ENCODE measurements at places on chromosomes 1 and 21.

GRCh38 chr1:48194801-48195200, 27.7 kb upstream of the SLC5A9 start:
- DNase-seq = no peak

- DNase-seq = no peak
Measured at GRCh38 chr1:64915381-64916274, 50.7 kb downstream of the JAK1 start.

DNA sequence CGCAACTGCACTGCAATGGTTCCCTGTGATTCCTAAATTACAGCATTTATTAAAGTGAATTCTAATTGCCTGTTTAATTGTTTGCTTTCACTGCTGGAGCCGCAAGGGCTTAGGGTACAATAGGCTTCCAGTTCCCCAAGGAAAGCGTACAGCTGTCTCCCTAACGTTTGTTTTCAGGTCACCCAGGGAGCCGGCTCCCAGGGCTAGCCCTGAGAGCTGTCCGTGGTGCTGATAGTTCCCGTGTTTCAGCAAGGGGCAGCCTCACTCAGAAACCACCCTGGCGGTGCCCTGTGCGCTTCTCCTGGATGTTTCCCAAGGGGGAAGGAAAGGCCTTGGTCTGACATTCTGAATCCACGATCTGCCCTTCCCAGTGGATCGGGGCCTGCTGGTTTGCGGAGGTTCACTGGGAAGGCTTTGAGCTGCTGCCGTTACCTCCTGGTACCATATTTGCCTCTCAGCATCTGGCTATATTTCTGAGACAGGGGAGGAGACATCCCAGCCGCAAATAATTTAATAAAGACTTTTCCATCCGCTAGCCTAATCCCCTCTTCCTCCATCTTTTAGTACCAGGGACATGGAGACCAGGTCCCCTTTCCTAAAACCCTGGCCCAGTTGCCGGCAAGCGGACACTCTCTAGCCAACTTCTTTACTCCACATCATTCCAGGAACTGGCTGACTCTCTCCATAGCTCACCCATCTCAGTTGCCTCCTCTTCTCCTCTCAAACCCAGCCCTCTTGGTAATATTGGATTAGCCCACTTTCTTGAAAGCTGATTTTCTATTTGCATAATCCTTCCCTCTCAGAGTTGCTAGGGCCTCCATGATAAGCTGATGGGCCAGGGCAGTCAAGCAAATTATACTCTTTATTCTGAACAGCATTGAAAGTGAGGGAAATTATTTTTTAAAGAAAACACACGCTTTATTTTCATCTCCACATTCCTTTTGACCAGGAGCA, 149.0 kb downstream of the IGSF21 start:
- no peak for DNase-seq

- DNase-seq = no peak
Measured at GRCh38 chr1:43881415-43881814, 52.2 kb upstream of the ARTN start.

DNA sequence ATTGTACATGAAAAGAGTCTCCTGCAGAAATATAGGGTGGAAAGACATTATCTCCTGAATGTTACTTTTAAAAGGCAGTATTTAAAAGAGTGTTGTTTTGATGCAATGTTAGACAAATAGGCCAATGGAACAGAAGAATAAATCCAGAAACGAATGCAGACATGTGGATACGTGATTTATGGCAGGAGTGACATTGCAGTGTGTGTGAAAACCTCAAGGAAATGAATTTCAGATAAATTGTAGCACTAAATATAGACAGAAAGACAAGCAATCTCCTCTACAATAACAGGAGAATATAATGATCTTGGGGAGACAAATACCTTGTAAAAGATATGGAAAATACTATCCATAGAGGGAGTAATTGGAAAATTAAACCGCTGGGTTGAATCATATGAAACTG, 387.8 kb upstream of the CHRM3 start:
- no peak for DNase-seq

GRCh38 chr1:195664628-195665027, 943.6 kb downstream of the KCNT2 start:
- DNase-seq = no peak

- DNase-seq = no peak
Measured at GRCh38 chr1:164470996-164471395, 88.0 kb upstream of the PBX1 start.

- DNase-seq = no peak
Measured at GRCh38 chr1:240515505-240515904, 96.5 kb downstream of the GREM2 start.

GRCh38 chr21:26846036-26846931, 1.1 kb upstream of the ADAMTS1 start:
- peak; percentile 86 for DNase-seq

DNA sequence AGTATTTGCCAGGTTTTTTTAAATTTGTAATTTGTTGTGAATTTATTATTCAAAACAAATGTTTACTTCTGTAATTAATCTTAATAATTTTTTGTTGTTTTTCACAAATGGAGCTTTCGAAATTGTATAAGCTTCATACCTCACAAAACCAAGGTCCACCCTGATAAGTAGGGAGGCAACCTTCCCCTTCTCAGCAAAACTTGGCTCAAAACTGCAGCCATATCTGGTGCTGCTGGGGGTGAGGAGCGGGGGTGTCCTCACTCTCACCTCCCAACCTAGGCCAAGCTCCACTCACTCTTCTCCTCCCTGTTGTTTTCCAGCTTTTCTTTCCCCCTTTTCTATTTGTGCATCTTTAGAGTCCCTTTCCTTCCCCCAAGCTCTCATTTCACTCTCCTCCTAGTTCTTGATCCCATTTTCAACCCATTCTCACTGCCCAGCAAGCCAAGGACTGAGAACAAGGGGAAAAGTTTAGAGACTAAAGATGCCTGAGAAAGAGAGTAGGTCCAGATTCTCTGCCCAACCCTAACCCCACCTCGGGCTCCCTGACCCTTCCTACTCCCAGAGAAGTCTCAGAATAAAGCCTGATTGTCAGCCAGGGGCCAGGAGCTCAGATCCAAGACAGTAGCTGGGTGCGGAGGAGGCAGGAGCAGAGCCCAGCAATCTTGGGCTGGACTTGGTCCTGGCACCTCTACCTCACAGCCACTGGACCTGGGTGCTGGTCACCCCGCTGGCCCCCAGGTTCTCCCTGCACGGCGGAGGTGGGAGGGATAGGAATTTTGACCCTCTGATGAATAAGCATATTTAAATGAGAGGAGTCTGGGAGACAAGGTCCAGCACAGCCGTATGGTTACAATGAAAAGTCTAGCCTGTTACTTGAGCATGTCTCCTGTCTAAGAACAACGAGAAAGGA, 8.3 kb upstream of the CFAP45 start:
- DNase-seq = no peak

GRCh38 chr1:209720326-209720725, 15.7 kb downstream of the HSD11B1 start:
- DNase-seq = no peak

GRCh38 chr21:17428484-17428869, 84.4 kb upstream of the CXADR start:
- no peak for DNase-seq

DNA sequence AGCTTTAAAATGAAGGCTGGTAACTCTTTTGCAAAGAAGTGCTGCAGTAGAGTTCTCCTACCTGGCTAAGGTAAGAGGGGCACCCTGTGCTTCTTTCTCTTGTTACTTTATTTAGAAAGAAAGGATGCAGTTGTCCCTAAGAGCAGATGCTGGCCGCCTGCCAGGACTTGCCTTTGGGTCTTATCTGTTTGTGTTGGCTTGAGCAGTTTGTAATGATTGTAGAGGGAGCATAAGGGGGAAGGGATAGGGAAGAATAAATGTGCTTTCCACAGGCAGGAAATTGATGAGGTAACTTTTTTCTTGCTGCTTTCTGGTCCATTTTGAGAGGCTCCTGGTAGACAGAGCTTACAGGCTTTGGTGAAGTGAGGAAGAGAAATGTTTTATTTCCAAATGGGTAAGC, 229.6 kb downstream of the HHAT start:
- no peak for DNase-seq

DNA sequence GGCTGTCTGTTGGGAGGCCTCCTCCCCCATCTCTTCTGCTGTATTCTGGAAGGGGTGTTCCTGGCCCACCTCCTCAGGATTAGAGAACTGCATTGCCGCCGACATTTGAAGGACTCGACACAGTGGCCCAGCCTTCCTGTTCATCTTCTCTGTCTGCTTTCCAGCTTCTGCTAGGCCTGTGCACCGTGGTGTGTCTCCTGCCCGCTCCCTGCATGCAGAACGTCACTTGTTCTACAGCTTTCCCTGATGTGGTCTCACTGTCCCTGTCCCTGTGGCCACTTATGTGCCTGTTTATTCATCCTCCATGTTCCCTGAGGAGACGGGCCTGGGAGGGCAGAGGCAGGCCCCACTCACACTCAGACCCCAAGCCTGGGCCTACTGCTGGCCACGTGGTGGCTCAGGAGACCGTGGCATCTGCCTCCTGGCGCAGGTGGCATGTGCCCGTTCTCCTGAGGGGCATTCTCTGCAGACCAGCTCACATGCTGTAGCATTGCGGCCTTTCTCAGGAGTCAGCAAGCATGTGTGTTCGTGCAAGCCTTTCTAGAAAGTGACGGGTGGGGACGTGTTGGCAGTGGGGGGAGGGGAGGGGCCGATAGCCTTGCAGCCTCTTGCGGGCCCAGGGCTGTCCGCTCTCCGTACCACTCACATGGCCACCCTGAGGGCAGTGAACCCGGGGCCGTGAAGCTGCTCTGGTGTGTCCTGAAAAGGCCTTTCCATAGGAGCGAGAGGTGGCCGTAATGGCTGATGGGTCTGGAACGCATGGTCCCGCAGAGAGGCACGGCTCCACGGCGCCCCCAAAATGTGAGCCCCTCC, 35.9 kb downstream of the POFUT2 start:
- DNase-seq = no peak

- no peak for DNase-seq
Measured at GRCh38 chr21:15014221-15014620, 50.6 kb downstream of the NRIP1 start.

DNA sequence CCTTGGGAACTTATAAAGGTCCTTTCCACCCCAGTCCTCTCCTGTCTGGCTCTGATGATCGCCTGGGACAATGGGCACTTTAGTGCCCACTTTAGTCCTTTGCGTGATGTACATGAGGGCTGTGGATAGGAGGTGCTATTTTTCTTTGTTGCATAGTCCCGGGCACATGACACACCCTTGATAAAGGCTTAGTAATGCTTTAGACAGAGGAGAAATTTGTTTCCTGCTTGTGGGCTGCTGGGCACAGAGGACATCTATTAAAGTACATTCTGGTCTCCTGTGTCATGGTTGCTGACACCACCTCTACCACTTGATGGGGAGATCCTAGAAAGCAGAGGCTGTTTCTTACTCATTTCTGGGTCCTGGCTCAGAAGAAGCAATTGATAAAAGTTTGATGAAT, 5.4 kb upstream of the KNCN start:
- DNase-seq = no peak

DNA sequence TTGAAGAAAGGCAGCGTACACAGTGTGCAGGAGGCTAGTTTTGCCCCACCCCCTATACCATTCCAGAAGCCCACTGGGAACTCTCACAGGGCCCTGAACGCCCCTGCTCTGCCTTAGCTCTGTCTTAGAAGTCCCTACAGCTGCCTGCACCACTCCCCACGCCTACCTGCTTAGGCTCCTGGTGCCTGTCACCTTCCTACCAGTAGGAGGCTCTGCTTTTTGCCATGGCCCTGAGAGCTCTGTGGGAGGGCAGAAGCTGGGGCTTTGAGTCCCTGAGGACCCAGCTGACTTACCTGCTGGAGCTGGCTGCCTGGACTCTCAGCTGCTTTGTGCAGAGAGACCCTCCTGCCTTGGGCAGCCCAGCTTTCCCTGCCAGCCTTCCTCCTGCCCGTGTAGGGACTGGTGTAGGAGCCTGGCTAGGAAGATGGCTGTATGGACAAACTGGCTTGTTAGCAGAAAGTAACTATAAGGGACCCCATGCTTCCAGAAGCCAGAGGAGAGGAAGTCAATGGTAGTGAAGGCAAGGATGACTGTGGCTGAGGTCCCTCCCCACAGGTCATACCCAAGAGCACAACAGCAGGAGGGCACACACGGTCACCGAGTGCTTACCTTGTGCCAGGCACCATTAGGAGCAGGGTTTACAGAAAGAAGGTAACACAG, 9.8 kb upstream of the CELSR2 start:
- peak; percentile 47 for DNase-seq

GRCh38 chr1:116556289-116557006, 14.4 kb downstream of the CD58 start:
- DNase-seq = no peak

DNA sequence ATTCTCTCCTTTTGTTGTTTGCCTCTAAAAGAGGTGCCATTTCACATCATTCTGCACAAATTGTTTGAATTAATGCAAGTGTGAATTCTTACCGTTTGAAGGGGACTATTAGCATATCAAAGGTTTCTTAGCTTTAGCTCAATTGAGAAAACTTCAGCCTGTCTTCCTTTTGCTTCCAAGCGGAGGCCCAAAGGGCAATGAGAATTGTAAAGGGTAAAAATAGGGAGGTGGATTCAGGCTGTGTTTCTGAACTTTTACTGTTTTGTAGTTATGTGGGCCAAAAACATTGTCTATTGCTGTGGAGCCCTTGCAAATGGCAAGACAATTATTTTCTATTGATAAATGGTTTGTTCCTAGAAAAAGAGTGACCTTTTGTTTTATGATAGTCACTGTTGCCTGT, 3.6 kb downstream of the ADGRL2 start:
- no peak for DNase-seq

All from head of caudate nucleus (tissue), 42 donors.